ENCODE measurements at places on chromosomes 7 and 10. TPM values are rescaled to one million over a fixed set of nuclear protein-coding genes. Genes with fewer than 3 reads are reported as not detected.

Gene AGAP5
- total RNA-seq, result 2.4 TPM

Gene FAM24A
- total RNA-seq, result not detected

Gene TRIL
- not detected for total RNA-seq

Gene EXOSC1
- 56.3 TPM for total RNA-seq

Gene UBTD1
- 15.6 TPM for total RNA-seq

Gene WNT16
- 1.6 TPM for total RNA-seq
